Fibroblast of the aortic adventitia (primary cell): ENCODE measurements at places on chromosomes 13 and 19.

GRCh38 chr13:75855847-75856246 lies 219.7 kb downstream of the LMO7 start:
- no peak for DNase-seq

GRCh38 chr13:84844473-84844872 lies 954.7 kb downstream of the SLITRK6 start:
- no peak for DNase-seq

- peak; percentile 52 for DNase-seq
Measured at GRCh38 chr13:66887088-66887487, 343.0 kb downstream of the PCDH9 start.

DNA sequence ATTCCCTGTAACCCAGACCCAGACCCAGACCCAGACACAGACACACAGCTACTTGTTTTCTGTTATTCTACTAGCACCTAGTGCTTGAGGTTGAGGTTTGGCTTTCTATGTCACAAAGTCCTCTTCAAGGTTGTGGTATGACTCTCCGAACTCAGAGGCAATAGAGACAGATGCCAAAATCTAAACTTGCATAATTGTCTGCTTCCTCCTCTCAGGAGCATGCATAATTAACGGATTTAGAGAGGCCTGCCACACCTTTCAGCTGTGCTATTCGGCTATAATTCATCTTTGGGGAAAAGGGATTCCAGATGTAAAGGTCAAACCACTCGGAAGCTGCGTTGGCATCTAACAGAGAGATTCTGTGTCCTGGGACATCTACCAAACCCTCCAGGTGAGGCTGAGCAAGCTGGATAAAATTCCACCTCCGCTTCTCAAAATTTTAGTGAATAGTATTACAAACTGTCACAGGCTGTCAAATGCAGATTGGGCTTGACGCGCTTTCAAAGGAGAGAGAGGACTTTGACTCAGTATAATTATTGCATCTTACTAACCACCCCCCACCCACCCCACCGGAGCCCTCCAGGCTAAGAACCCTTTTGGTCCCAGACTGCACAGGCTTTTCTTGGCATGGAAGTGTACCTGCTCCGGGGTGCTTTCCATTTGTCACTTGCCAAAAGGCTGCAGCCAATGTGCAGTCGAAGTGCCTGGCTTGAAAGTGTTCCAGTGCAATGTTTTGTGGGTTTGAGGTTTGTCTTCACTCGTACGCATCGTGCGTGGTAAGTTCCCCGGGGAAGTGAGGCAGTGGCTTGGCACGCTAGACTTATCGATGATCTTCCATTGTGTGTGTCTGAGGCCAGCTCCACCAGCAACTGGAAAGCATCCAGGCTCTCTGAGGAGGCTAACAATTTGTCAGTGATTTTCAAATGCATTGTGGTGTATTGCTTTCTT lies 194.1 kb downstream of the TDRD3 start:
- DNase-seq, result peak; percentile 95

DNA sequence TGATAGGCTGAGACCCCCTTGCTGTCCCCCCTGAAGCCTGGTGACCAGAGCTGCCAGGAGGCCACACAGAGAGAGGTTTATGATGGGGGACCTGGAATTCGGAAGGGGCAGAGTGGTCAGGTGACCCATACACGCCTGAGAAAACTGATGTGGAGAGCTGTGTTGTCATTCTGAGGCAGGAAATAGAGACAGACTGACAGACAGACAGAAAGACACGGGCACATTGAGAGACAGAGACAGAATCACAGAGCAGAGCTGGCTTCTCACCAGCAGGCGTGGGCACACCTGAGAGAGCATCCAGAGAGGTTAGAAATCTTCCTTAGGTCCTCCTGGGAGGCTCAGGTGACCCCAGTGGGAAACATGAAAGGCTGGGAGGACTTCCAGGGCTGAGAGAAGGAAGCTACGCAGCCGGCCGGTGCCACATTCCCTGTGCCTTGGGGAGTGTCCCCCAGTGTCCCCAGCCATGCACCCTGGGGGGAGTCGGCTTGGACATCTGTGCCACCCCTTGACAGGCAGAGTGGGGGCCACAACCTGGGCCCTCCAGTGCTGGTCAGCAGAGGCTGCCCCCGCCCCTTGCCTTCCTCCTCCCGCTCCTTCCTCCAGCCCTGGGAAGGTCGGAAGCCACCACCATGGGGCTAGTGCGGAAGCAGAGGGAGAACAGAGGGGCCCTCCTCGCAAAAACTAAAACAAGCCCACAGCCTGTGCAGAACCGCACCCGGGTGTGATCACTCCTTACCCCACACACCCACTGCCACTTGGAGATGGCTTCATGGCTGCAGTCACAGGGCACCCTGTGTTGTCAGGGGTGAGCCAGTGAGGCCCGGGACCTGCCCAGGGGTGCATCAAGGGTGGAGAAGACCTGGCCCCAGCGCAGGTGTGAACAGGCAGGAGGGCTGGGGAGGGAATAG lies 2.2 kb downstream of the FFAR1 start:
- no peak for DNase-seq
